ENCODE measurements at places on chromosomes 6 and 20.

DNA sequence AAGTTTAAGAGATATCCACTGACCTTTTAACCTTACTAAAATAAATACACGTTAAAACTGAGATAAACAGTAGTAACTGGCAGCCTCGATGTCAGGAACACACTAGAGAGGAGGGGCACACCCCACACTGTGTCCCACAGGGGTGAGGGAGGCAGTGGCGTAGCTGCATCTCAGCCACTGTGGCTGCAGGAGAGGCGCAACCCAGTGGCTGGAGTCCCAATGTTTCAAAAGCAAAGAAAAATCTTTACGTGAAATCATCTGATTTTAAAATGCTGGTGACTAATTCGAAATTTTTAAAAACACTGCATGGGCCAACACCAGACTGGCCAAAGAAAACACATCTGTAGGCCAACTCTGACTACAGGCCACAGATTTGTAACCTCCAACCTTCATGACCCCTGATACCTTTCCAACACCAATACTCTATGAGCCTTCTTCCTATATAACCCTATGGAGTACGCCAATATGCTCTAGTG is 54.7 kb downstream of the TRAM2 start:
- DNase-seq: no peak

DNA sequence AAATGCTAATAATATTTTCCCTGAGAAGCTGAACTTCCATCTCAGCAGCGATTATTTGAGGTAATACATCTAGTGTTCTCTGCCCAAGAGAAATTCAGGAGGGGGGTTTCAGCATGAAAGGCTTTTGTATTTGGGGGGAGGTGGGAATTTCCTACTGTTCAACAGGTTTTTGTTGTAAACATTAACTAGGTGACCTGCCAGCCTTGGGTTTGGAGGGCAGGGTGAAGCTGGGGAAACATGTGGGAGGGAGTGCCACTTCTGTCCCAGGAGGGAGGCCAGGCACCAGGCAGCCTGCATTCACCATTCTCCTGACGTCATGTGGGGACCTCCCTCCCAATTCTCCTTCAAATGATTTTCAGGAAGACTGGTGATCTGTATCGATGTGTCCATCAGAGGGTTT is 37.7 kb upstream of the PKHD1 start:
- DNase-seq: no peak

DNA sequence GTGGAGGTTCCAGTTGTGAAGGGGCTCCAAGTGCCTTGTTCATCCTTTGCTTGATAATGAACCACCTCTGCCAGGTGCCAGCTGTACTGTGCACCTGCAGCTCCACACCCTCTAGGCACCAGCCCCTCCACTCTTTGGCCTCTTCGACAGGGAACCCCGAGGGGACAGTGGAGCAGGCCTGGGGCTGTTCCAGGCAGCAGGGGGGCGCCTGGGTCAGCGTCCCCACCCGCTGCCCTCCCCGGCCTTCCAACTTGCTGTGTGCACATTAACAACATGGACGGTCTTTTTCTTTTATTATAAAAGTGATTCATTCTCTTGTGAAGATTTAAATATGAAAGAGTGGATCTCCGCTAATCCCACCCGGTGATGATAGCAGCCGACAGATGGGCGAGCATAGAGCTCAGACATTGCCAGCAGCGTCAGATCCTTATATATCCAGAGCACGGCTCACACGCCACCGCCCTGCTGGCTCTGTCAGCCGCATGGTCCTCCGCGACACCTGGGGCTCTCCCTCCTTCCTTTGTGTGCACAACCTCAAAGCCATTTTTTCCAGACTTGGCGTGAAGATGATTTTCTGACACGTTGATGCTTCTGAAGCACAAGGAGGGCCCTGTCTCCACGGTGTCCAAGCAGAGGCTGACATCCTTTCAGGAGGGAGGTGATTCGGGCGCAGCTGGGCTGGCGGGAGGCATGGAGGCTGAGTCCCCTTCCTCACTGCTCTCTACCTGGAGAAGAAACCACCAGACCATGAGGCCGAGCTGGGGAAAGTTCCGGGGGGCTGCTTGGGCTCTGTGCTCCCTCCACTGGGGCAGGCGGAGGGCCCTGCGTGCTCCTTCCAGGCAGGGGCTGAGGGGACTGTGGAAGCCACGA is 22.2 kb upstream of the MRGBP start:
- DNase-seq: no peak

- no peak for DNase-seq
Measured at GRCh38 chr6:43334466-43335095, 26.0 kb upstream of the CRIP3 start.
